ENCODE measurements at places on chromosomes 5 and 9. TPM values are rescaled to one million over a fixed set of nuclear protein-coding genes. Genes with fewer than 3 reads are reported as not detected.

PLAC8L1 gene
- 0.65 TPM for polyA plus RNA-seq

- DNase-seq: no peak
Observed at GRCh38 chr5:130337179-130337888, 433.1 kb downstream of the CHSY3 start.

BASP1 gene
- polyA plus RNA-seq: 103 TPM

DNA sequence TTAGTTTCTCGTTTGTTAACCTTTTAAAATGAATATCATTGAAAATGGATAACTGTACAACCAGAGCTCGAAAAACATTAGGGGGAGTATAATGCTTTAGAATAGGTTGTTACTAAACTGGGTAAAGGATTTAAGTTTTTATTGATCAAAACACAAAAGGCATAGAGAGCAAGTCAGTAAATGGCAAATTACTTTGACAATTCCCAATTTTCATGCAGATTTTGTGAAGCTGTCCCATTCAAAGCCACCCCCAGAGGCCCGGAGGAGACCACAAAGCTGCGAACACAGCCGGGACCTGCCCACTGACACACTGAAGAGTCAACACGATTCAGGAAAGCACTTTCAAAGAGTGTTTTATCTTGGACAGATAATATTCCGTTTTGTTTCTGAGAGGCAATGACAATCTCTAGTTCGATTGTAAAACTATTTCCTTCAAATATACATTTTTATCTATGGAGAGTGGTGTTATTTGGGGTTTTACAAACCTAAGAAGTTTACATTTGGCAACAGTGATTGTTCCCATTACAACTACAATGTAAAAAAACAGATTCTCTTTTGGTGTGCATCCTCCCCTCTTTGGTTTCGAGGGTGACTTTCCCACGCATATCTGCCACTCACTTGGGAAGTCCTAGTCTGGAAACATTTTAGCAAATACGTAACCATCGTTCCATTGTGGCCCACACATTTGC lies 182.6 kb upstream of the TBCA start:
- DNase-seq: no peak
